Motor neuron (in vitro differentiated cells): ENCODE measurements at places on chromosomes 4 and X.

GRCh38 chr4:32988165-32988811 is 2268.1 kb downstream of the PCDH7 start:
- ATAC-seq, result peak; percentile 55

DNA sequence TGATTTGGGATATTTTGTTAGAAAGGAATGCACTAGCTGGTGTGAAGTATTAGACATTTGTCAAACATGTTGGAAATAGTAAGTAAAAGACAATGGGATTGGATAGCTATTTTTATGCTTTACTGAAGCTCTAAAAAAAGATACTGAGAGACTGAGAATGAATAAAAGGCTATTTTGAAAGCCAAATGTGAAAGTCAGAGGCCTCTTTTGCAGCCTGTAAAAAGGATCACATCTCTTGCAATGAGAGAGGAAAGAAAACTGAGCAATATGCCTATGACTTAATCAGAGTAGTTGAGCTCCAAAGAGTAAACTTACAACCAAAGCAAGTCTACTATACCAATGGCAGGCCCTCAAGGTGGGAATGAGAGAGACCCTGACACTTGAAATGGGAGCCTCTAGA is 212.6 kb upstream of the LCORL start:
- no peak for ATAC-seq

GRCh38 chrX:102765217-102765616 is 44.7 kb downstream of the GPRASP3 start:
- no peak for ATAC-seq

DNA sequence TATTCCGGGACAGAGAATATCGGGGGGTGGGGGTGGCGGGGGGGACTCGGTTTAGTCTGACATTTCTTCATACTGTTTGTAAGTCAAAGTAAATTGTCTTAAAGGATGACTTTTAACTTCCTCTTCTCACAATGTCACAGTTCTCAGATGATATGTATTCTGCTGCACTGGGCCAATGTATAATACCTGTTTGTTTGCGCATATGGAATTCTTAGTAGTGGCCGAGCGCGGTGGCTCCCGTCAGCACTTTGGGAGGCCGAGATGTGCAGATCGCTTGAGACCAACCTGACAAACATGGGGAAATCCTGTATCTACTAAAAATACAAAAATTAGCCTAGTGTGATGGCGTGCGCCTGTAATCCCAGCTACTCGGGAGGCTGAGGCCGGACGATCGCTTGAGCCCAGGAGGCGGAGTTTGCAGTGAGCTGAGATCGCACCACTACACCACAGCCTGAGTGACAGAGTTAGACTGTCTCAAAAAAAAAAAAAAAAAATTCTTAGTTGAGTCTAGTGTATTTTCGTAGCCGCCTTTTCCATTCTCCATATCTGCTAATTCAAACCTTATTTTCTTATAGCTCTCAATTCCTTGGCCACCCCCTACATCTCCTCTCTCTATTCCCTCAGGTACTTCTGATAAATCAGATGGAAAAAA is 851 bp downstream of the POLR2B start:
- ATAC-seq, result no peak

DNA sequence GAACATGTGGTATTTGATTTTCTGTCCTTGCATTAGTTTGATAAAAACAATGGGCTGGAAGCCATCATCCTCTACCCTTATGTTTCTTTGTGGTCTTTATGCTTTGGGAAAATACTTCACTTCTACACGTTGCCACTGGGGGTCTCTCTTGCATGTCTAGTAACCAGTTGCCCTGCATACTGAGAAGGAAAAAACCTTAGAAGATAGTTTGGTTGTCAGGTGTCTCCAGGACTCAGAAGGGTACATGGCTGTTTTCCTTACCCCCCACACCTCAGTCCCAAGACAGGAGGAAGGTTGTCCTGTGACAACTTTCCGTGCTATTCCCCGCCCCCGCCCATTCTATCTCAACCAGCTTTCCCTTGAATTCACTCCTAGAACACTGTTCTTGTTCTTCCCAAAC is 62.1 kb upstream of the LANCL3 start:
- ATAC-seq, result peak; percentile 50

DNA sequence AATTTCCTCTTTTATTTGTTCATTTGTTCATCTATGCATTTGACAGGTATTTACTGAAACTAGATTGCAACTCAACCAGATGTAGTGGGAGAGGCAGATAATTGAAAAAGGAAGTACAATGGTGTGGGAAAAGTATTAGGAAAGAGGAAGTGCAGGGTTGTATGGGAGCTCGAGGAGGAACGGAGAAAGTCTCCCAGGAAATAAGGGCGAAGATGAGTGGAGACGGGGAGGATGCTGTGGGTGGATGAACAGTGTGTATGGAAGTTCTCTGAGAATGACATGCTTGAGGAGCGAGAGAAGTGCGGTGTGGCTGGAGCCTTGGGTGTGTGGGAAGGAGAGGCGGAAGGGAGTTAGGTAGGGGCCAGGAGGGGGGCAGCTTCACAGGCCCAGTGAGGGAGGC is 87.5 kb upstream of the DHX15 start:
- ATAC-seq, result no peak

DNA sequence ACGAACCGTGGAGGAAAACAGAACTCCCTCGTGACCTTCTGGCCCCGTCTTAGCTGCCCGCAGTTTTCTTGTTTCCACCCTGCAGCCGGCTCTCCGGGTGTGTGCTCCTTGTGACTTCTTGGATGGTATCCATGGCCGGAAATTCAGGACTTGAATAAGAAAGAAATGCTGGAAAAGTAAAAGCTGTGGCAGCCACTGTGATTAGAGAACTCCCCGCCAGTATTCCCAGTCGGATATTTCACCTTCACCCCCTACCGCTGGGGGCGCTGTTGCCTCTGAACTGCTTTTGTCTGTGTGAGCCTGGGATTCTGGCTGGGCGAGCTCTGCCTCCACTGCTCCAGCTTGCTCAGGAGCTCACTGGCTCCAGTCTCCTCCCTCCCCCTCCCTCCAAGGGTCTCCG is 41.5 kb upstream of the CYP4V2 start:
- peak; percentile 10 for ATAC-seq

DNA sequence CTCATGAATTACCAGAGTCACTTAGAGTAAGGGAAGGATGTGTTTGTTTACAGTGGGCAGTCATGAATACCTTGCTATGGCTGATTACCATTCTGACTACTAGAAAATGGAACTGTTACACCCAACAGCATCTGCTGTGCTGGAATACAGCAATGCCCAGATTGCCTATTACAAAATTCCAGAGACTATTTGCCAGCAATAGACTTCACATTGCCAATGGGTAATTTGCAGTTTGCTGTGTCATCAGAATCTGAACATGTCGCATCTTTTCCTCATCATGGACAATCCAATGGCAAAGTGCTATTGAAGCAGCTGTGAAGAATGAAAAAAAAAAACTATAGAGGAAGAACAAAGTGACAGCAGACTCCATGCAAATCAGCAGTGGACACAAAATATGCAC is 356.6 kb downstream of the CXXC4 start:
- ATAC-seq, result no peak
